ENCODE measurements at places on chromosomes 2 and 18. TPM values are rescaled to one million over a fixed set of nuclear protein-coding genes. Genes with fewer than 3 reads are reported as not detected.

PLEKHH2 gene
- 8.4 TPM for total RNA-seq

CIB4 gene
- total RNA-seq, result not detected

KRTCAP3 gene
- not detected for total RNA-seq

CDK15 gene
- not detected for total RNA-seq

CNRIP1 gene
- total RNA-seq, result 74.2 TPM

LINC00305 gene
- total RNA-seq, result not detected

MC4R gene
- total RNA-seq, result 1.4 TPM

SMAD7 gene
- total RNA-seq, result 18.7 TPM

Measured in occipital lobe (tissue), 3 donors.